Hematopoietic multipotent progenitor cell treated with erythropoietin and hydrocortisone succinate and interleukin-3 and kit ligand, for 6 days (in vitro differentiated cells): ENCODE measurements at places on chromosomes 16 and 17.

GRCh38 chr16:66750279-66751052, 943 bp downstream of the DYNC1LI2 start:
- DNase-seq: peak; percentile 27

- no peak for DNase-seq
These were observed 62.5 kb downstream of the WIPI1 start for GRCh38 chr17:68394608-68395331.

DNA sequence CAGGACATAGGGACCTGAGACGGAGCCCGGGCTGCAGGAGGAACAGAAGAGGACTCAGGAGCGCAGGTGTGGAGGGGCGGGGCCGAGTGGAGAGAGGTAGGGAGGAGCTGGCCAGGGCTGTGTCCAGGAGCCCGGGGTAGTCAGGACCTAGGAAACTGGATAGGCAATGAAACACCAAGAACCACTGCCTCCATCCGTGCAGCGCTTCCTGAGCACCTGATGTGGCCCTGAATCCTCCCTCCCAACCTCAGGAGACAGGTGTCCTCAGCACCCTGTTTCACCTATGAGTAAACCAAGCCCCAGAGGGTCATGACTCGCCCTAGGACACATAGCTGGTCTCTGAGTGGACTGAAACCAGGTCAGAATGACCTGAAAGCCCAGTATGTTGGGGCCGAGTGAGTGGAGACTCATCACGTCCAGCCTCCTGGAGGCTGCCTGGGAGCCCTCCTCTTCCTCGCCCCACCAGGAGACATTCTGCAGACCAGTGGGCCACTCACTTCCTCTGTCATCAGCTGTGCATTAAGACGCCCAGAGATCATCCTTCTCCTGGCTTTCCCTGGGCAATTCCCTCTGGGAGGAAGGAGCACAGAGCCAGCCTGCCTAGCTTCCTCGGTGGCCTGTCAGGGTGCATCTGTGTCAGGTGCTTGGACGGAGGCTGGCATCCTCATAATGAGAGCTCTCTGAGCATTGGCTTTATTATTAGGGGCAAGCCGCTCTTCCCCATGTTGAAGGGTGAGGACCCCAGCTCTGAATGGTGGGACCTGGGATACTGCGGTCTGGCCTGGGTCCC, 72.8 kb downstream of the SCNN1B start:
- DNase-seq: no peak

DNA sequence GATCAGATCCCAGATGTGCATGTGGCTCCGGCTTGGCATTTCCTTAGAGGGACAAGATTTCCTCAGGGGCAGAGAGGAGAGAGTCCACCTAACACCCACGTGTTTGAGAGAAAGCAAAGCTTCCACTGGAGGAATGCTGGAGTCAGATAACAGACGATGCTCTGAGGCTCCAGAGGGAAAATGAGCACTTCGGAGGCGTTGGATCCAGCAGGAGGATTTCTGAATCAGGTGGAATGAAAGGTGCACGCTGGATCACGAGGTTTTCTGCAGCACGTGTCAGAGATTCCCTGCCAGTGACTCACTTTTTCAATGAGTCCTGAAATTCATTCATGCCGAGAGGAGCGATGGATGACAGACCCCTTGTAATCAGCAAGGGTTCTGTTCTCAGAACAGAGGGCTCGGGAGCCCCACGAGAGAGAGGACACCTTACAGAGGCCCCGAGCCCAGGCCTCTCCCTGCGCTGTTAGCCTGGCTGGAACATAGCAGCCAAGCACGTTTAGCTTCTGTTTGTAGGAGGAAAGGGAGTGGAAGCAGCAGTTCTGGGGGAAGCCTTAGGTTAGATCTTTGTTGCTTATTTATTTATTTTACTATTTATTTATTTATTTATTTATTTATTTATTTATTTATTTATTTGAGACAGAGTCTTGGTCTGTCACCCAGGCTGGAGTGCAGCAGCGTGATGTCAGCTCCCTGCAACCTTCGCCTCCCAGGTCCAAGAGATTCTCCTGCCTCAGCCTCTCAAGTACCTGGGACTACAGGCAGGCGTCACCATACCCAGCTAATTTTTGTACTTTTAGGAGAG, 49.3 kb upstream of the JPH3 start:
- DNase-seq: no peak
